ENCODE measurements at places on chromosomes 16 and 17.

- DNase-seq = no peak
Measured at GRCh38 chr17:74603746-74604145, 11.7 kb upstream of the CD300LD start.

DNA sequence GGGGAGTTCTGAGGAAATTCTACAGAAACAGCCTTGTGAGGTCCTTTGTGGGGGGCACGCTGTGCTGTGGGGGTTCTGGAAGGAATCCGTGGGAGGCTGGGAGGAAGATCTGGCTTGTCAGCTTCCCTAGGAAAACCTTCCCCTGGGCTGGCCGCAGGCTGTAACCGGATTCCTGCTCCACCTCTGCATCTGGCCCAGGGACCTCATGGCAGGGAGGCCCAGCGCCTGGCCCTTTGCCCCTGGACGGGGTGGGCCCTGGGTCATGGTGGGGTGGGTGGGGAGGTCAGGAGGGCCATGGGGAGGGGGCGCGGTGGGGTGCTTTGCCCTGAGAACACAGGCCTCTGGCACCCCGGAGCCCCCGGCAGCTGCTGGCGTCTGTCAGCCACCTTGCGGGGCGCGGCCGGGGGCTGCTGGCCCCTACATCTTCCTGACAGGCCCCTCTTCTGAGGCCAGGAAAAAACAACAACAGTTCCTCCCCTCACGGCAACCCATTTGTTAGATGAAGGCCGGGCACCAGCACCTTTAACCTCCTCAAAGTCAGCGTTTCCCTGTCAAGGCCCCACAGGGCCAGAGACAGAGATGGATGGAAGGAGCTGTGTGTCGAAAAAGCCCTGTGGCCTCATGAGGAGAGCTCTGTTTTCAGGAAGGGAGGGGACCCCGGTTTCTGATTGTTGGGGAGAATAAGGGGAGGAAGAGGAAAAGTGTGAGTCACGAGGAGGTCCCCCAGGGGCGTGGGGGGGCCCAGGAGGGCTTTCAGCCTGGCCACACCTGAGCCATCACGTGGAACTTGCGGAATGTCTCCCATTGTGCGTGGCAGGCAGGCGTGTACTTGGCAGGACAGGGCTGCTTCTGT is 3.6 kb upstream of the MEOX1 start:
- no peak for DNase-seq

GRCh38 chr16:66266436-66267291 is 99.8 kb upstream of the CDH5 start:
- no peak for DNase-seq

DNA sequence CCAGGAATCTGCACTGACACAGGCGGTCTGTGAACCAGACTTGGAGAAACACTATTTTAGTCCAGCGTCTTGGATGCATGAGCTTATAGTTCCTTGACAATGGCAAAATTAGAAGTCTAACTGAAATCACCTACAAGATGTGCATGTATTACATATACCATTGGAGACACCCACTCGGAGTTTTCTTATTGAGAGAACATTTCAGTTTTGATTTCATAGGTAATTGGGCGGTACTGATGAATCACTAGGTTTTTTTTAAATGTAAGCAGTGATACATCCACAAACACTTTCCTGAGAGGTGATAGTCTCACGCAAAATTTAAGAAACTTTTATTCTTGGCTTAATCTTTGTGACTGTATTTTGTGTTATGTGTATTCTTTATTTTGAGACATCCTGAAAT is 69.8 kb downstream of the PRKCA start:
- no peak for DNase-seq

DNA sequence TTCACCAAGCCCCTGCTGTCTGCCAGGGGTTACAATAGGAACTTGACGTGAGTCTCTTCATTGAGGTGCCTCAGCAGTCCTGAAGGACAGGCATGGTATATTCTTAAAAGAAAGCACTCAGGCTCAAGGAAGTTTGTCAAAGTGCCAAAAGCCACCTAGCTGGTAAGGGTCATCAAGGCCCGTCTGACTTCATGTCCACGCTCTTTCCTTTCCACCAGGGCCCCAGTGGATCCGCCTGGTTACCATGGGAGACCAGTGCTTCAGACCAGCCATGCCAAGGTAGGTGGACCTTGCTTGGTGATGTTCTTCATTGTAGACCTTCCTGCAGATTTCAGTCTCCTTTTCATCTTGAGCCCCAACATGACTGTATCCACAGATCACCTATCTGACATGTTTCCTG is 27.6 kb upstream of the CCL1 start:
- DNase-seq = no peak

DNA sequence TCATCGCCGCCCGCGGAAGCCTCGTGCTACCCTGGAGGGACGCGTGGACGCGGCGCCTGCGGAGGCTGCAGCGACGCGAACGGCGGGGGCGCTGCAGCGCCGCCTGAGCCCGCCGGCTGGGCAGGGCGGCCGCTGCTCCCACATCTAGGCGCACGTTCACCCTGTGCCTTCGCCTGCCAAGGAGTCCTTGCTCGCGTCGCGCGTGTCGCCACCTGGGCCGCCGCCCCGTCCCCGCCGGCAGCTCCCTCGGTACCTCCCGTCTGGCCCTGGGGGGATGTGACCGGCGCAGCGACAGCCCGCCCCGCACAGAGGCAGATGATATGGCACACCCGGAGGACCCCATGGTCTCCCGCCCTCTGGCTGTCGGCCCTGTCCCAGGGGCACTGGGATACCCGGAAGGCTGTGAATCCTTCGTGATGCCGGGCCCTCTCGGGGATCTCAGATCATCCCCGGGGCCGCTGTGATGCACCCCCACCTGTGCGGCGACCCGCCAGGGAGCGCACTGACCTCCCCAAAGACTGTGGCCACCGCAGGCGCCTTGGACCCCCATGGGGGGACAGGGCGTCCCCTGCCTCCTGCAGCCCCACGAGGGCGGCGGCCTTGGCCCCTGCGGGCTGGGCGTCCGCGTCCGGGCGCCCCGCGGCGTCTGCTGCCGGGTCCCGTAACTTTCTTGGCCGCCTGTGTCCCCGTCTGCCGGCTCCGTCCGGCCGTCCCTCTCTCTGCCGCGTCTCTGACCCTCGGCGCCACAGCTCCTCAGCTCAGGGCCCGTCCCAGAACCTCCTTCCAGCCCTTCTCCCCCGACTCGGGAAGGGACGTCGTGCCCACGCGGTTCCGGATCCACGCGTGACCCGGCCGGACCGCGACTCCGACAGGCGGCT is 689 bp upstream of the TBC1D24 start:
- DNase-seq = peak; percentile 42

DNA sequence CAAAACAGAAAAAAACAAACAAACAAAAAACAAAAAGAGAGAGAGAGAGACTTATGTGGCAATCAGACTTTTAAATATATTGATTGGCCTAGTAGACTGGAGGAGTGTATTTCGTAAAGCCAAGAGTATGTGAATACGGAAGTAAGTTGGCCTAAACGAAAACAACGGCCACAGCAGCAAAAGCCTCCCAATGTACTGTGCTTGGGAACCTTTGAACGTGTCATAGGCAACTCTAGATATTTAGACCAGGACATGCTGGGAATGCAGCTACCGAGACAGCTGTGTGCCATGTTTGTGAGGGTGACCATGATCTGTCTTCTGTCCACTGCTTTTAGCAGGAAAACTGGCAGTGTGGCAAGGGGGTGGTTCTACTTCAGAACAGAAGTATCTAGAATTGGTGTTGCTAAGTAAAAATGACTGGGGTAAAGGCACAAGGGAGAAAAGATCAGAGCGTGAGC is 7.4 kb downstream of the MAF start:
- no peak for DNase-seq

DNA sequence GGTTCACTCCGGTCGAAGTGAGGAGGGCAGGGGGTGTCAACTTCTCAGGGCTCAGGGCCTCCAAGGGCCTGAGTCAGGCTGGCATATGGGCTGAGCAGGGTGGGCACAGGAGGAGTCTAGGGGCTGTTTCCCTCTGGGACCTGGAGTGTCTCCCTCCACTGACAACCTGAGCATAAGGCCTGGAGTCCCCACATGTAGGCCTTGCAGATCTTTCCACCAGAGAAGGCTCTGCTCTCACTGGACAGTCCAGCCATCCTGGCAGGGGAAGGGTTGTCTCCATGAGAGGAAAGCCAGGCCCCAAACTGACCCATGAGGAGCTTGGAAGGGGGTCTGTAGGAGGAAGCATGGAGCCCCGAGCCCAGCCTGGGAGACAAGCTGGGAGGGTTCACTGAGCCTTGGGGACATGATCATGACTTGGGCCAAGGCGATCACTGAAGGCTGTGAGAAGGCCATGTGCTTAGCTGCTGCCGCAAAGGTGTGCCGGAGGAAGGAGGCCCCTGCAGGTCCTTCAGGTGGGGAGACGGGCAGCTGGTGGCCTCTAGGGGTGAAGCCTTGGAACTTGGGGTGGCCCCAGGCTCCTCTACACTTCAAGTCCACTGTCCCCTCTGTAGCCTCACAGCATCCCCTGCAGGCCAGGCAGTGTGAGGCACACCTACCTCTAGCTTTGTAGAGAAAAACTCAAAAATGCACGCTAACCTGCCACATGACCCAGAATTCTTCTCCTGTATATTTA is 9.9 kb downstream of the CMTM2 start:
- DNase-seq = no peak

DNA sequence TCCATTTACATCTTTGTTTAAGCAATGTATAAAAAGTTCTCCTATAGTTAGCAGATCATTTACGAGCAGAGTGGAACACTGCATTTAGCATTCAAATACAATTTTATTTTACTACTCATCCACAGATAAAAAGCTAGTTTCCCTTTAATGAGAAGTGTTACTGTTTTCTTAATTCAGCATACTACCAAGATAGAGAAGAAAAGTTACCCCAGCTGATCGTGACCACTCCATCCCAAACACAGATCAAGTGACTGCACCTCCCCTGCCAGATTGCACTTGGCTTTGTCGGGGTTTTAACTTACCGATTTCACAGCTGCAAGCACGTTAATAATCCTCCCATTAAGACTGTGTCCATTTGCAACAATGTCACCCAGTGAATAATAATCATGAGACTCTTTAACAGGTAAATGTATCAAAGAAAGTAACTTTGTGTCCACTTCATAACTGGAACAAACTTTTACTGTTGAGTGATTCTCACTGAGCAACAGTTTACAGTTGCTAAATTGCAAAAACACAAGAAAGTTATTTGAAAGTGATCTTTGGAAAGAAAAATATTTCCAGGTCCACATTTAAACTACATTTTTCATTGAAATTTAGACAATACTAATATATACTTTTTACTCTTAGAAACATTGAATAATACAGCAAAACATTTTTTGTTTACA is 14.4 kb downstream of the MEIOB start:
- no peak for DNase-seq

- DNase-seq = no peak
Measured at GRCh38 chr17:50640686-50641351, 6.1 kb downstream of the ABCC3 start.

- DNase-seq = no peak
Measured at GRCh38 chr17:49342575-49342936, 19.5 kb downstream of the ZNF652 start.

DNA sequence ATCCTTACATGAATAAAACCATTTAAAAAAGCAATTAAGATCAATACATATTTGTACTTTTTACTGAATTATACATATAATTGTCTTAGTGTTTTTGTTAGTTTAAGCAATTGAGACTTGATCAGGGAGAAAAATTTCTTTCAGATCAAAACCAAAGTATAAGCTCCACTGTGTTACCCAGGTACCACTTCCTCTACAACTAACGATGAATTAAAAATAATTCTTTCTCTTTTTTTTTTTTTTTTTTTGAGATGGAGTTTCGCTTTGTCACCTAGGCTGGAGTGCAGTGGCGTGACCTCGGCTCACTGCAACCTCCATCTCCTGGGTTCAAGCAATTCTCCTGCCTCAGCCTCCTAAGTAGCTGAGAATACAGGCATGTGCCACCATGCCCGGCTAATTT is 6.8 kb downstream of the FBXO47 start:
- DNase-seq = no peak

DNA sequence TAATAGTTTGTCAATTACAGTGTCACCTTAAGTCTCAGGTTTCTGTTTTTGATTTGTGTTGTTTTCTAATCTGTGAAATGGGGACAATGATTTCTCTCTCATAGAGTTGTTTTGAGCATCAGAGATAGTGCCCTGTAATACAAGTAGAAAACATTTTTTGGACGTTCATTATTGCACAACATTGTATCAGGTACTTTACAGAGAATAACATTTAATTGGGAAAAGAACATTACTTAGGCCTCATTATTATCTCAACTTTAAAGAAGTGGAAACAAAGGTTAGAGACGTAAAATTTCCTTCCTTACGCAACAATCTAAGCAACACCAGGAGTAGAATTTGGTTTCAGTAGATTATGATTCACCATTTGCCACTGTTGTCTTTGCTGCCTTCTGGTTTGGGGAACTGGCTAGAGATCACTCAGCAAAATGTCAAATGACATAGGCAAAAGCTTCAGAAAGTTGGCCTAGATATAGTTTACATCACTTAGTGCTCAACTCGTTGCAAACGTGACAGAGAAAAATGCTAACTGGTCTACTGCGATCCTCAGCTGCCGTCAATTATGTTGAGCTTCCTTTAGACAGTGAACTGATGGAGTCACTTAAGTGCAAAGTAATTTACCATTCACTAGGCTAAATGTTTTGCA is 1026.8 kb downstream of the CDH11 start:
- DNase-seq = no peak

Measured in NCI-H1092 treated with DMSO at 0.1 percent for 48 hours (cell line).